Endothelial cell of umbilical vein (primary cell): ENCODE measurements at places on chromosomes 6 and 20.

DNA sequence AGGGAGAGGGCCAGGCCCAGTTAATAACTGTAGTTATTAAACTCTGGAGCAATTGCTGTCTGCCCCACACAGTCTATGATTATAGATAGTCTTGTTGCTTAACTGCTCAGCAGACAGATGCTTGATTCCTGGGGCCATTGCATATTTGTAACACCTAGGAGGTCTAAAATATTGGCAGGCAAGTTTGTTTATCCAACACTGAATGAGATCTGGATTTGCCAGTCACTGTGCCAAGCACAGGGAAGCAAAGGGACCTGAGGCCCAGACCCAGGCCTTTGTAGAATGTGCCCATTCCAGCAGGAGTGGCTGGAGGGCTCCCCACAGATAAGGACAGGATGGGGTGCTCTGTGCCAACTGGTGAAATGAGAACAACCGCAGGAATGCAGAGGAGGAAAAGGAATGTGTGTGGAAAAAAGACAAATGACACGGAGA is 17.6 kb upstream of the ENTPD6 start:
- H3K36me3 ChIP-seq = no peaks in the 10 kb centered on the region
- DNase-seq = no peak
- H3K4me1 ChIP-seq = peaks cover 2% of the 10 kb centered on the region
- H3K27me3 ChIP-seq = no peaks in the 10 kb centered on the region
- H3K27ac ChIP-seq = no peak overlapping the region
- H3K4me3 ChIP-seq = no peak overlapping the region

GRCh38 chr6:46486181-46486580 is 5.1 kb downstream of the RCAN2 start:
- H3K4me3 ChIP-seq = no peak overlapping the region
- no peak overlapping the region for H3K27ac ChIP-seq
- peak; percentile 2 for DNase-seq
- peaks cover 3% of the 10 kb centered on the region for H3K4me1 ChIP-seq

DNA sequence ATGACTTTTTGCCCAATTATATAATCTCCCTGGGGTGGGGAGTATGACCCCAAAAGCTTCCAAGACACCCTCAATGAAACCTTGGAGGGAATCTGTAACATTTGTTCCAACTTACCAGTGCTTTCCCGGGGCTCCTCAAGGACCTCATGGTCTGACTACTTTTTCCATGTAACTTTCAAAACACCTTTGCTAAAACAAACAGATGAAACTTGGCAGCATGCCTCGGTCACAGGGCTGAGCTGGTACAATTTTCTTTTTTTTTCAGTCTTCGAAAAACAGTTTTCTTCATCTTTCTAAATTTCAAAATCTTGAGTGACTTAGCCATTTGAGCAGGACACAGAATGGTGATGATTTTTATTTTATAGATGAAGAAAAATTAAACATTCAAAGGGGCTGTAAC is 241.2 kb downstream of the BMP7 start:
- no peak overlapping the region for H3K27ac ChIP-seq
- H3K27me3 ChIP-seq = no peaks in the 10 kb centered on the region
- no peak overlapping the region for H3K4me3 ChIP-seq

DNA sequence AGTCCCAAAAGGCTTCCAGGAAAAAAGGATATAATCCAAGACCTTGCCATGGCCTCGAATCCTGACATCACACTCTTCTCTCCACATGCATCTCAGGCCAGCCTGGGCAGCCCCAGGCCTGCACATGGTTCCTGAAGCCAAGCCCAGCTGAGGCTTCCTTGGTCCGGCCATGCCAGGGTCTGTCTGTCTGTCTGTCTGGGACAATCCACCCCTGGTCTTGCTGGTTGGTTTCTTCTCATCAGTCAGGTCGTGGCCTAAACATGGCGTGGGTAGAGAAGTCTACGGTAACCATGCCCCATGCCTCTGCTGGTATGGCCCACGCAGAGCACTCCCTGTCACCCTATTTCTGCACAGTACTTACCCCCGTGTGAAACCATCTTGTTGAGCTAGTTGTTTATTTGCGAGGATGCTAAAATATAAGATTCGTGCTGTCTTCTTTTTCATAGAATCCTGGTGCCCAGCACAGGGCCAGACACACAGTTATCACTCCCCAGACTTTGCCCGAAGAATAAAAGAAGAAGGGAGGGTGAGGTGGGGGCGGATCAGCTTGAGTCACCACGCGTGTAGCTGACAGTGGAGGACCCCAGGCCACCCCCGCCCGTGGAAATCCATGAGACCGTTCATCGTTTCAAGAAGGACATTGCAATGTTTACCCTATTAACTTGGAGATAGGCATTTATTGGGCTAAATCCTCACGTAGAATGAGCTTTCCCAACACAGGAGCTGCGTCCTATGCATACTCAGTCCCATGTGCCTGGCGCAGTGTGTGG is 107.2 kb downstream of the RNASET2 start:
- H3K36me3 ChIP-seq = no peaks in the 10 kb centered on the region
- no peaks in the 10 kb centered on the region for H3K27me3 ChIP-seq
- no peak overlapping the region for H3K27ac ChIP-seq
- H3K4me3 ChIP-seq = no peak overlapping the region
- H3K4me1 ChIP-seq = no peaks in the 10 kb centered on the region

- no peak overlapping the region for H3K4me3 ChIP-seq
- H3K27me3 ChIP-seq = peaks cover 11% of the 10 kb centered on the region
- no peaks in the 10 kb centered on the region for H3K36me3 ChIP-seq
- H3K4me1 ChIP-seq = no peaks in the 10 kb centered on the region
- H3K27ac ChIP-seq = no peak overlapping the region
- no peak for DNase-seq
Observed at GRCh38 chr6:110409794-110410193, 5.6 kb downstream of the DDO start.

GRCh38 chr6:145626857-145627256 is 108.5 kb downstream of the EPM2A start:
- no peak overlapping the region for H3K27ac ChIP-seq
- no peaks in the 10 kb centered on the region for H3K4me1 ChIP-seq
- no peak overlapping the region for H3K4me3 ChIP-seq
- peak; percentile 8 for DNase-seq
